ENCODE measurements at places on chromosomes 1 and 21.

DNA sequence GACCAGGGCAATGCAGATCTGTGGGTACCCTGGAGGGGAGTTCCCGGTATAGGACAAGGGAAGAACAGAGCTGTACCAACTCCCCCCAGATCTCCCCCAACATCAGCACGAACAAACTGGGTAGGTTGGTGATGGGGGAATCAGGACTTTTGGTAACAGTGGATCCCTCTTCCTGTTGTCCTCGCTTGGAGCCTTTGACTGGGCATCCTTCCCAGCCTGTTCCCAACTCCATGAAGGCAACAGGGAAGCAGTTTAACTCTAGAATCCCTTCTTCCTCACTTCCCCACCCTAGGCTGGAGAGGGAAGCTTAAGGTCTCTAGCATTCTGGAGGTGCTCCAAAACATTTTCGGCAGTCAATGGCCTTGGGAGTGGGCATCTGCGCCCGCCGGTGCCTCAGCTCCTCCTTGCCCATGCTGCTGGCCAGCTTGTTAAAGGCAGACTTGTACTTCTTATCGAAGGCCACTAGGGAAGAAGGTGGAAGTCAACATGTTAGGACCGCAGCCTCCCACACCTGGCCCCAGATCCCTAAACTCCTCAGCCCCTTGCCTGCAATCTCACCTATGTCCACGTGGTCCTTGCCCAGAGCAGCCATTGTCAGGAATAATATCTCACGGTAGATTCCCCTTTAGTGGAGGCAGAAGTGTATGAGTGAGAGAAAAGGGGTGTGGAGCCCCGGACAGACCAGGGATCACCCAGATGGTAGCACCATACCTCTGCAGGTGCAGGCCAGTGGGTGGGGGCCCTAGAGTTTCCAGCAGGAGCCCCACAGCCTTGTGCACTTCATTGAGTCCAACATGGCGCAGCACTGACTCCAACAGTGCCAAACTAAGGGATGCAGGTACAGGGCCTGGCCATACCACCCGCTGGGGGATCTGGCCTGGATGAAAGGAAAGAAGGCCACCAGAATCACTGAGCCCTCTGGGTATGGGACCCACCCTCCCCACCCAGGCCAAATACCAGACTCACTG lies 7.5 kb upstream of the GATAD2B start:
- no peak for DNase-seq

DNA sequence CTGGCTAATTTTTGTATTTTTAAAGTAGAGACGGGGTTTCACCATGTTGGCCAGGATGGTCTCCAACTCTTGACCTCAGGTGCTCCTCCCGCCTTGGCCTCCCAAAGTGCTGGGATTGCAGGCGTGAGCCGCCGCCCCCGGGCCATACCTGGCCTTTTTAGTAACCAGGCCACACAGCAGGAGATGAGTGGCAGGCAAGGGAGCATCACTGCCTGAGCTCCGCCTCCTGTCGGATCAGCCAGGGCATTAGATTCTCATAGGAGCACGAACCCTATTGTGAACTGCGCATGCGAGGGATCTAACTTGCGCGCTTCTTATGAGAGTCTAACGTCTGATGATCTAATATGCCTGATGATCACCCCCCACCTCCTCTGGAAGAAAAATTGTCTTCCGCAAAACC lies 308.7 kb upstream of the PRMT6 start:
- DNase-seq: no peak

GRCh38 chr21:38987633-38988508 lies 182.1 kb downstream of the ETS2 start:
- no peak for DNase-seq

DNA sequence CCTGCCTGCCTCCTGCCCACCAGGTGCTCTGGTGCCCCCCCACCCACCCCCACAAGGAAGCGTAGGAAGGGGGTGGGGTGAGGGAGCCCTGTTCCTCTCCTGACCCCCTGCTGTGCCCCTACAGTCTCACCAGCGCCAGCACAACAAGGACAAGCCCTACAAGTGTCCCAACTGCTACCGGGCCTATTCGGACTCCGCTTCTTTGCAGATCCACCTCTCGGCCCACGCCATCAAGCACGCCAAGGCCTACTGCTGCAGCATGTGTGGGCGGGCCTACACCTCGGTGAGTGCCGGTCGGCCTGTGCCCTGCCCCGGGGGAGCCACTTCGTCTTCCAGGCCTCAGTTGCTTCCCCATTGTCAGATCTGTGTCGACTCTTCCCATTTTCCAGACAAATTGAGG lies 25.9 kb downstream of the A3GALT2 start:
- no peak for DNase-seq

GRCh38 chr1:97906567-97907241 lies 14.1 kb downstream of the DPYD start:
- no peak for DNase-seq

- DNase-seq: no peak
Measured at GRCh38 chr1:29682171-29682918, 446.0 kb downstream of the PTPRU start.

GRCh38 chr21:27393726-27394125 lies 426.8 kb upstream of the ADAMTS5 start:
- no peak for DNase-seq

DNA sequence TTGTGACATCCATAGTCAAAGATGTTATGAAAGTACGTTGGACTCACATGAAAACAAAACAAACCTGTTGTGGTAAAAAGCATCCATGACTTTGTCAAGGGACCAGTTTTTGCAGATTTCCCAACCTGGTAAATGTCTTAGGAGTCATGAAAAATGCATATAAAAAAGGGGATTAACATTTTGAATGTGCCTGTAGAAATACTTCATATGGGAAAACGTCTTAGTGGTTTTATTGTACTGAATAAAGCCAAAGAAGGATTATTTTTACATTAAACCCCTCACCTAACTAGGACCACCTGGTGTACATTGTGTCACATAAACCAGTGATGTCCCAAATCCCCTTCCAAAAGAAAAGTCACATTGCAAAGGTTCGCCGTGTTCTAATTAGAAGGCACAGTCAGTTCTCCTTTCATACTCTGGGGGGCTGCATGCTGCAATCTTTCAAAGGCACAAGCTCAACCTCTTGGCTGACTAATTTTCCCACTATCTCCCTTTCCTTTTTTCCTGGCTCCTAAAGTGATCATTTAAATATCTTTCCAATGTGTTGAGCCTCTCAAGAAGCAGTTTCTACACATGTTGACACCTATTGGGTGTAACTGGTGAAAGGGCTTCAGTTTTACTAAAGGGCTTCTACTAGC lies 119.8 kb upstream of the SPAG17 start:
- DNase-seq: no peak

- no peak for DNase-seq
Measured at GRCh38 chr1:100050139-100050538, 80.3 kb downstream of the SLC35A3 start.

DNA sequence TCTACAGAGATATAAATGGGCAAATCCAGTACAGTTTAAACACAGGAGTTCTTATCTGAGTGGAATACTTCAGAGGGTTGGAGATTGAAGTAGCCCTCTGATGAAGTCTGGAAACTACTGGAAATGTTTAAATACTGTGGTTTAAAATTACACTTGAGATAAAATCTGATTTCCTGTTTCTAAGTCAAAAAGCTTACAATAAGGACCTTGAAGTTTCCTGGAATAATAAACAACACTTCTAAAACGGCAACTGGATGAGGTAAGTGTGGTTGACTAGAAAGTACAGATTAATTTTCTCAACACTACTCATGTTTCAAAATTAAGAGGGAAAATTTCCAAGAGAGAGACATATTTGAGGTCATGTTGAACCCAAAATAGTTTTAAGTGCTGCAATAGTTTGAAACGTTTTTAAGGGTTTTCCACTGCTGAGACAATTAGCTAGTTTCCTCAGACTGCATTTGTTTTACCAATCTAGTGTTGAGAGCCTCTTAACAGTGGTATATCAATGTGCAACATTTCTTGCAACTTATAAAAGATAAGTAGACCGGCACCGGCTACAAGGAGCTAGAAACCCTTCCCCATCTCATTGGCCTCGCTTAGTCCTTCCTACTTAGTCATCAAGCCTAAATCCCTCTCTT lies 27.4 kb downstream of the KCNA3 start:
- DNase-seq: no peak
